ENCODE measurements at places on chromosomes 12 and 14. TPM values are rescaled to one million over a fixed set of nuclear protein-coding genes. Genes with fewer than 3 reads are reported as not detected.

Gene DIO2
- 0.58 TPM for total RNA-seq

GRCh38 chr12:12560587-12561370 lies 1.9 kb downstream of the DUSP16 start:
- no peak for DNase-seq

DNA sequence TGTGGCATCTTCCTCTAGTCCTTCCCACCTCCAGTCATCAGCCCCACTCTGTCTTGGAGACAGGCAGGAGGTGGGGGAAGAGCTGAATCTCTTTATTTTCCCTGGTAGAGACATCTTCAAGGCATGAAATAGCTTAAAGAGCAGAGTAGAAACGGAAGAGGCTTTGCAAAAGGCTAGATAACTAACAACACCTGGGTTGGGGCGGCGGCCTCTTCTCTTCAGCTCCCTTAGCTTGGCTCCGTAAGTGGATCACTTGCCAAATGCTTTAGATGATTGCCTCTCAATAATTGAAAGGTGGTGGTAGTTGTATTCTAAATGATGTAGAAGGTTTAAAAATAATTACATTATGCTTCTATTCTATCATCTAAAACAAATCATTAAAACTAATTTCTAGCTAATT lies 36.1 kb downstream of the SSPN start:
- DNase-seq: no peak

Gene PPP2R3C
- 25.2 TPM for total RNA-seq

- no peak for DNase-seq
Observed at GRCh38 chr12:42475106-42475505, 114.4 kb downstream of the PRICKLE1 start.

- no peak for DNase-seq
Observed at GRCh38 chr12:86376052-86376451, 119.9 kb upstream of the MGAT4C start.

- no peak for DNase-seq
Observed at GRCh38 chr12:49949866-49950265, 671 bp upstream of the AQP2 start.

- DNase-seq: no peak
Observed at GRCh38 chr14:100446572-100446971, 123.4 kb downstream of the SLC25A47 start.

Gene HECTD1
- total RNA-seq: 195 TPM

Gene GARIN6
- total RNA-seq: not detected

Gene RHOJ
- total RNA-seq: 15.7 TPM

Gene CAPRIN2
- 41.8 TPM for total RNA-seq

DNA sequence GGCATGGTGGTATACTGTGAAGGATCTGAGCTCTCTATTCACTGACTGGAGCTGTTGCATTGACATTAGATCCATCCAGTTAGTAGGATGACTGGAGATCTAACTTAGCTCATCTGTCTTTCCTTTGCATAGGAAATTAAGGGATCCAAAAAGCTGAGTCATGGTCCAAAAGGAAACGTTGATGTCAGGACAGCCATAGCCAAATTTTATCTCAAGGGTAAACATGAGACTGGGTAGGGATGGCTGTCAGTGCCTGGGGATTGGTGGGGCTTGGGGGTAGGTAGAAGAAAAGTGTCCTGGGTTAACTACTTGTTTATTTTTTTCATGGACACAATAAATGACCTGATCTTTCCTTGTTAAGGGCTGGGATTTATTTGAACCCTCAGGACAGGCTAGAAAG lies 4.6 kb downstream of the FAM177A1 start:
- no peak for DNase-seq

Gene PIK3C2G
- total RNA-seq: 2.6 TPM

DNA sequence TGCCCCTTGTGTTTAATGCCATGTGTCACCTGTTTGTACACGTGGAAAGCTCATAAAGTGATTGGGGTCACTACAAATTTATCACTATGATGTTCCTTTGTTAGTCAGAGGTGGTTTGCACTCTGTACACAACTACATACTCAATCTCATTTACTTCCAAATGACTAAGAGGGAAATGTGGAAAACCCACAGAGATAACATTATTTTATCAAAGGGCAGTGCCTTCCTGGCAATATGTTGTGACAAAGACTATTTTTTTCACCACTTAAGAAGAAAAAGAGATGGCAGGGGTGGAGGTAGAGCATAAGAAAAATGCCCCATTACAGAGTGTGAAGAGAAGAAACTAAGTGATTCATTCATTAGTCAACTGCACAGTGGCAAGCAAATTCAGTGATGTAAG lies 1064.1 kb upstream of the FLRT2 start:
- DNase-seq: no peak

DNA sequence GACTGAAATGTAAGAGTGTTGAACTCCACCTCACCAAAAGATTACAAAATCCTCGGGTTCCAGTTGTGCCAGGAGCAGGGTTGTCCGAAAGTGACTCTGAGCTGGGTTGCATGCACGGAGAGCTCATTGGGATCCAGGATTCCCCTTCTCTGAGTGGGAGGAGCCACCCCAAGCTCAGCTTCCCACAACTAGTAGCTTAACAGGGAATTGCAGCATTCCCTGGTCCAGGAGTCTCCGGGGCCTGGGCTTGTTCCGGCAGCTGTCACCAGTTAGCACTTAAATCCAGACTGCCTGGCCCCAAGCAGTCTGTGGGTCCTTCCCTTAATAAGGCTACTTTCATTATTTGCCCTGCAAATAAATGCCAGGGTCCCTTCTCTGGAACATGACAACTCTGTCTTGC lies 50.1 kb downstream of the CD9 start:
- no peak for DNase-seq

- no peak for DNase-seq
Observed at GRCh38 chr12:83622205-83622604, 935.5 kb downstream of the TMTC2 start.

DNA sequence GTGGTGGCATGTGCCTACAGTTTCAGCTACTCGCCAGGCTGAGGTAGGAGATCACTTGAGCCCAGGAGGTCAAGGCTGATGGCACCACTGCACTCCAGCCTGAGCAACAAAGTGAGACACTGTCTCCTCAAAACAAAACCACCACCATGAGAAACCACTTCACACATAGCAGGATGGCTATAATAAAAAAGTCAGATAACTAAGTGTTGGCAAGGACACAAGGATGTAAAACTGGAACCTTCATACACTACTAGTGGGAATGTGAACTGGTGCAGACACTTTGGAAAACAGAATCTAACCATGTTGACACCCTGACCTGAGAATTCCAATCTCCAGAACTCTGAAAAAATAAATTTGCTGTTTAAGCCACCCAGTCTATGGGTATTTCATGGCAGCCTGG lies 67.7 kb downstream of the ACADS start:
- DNase-seq: no peak

DNA sequence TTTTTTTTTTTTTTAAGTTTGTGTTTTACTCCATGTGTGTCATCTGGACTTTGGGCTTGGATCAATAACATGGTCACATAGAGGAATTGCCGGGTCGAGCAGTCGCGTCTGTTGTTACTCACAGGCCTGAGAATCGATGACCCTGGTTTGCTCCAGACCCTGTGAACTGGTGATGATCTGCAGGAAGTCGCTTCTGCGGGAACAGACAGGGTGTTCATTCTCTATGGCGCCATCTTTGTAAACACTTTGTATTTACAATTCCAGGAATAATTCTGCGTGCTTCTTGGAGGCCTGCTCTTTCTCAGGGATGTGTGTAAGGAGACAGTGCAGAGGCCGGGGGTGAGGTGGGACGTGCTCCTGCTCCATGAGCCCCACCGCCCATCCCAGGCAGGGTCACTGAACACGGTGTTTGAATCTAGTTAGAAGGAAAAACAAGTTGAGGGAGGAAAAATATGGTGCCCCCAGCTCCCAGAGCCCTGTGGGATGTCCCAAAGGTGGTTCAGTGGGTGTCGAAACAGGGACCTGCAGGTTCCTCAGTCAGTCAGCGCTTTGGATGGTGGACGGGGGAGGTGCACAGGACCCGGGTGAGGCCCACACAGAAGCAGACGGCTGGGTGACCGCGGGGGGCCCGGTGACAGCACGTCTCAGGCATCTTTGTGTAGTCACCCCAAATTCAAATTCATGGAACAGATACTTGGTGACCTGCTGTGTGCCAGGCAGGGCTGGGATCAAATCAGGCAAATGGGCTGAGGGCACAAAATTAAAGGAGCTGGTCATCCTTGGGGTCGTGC lies 58.8 kb downstream of the ADGRD1 start:
- DNase-seq: no peak

Gene SLC41A2
- total RNA-seq: 5.9 TPM

GRCh38 chr14:63737582-63738006 lies 9.7 kb upstream of the SGPP1 start:
- DNase-seq: no peak

GRCh38 chr14:53493860-53494259 lies 340.7 kb upstream of the DDHD1 start:
- no peak for DNase-seq

- no peak for DNase-seq
Observed at GRCh38 chr12:76190299-76190698, 105.8 kb upstream of the NAP1L1 start.

Gene RDH12
- total RNA-seq: not detected
